ENCODE measurements at places on chromosomes 1 and 21.

GRCh38 chr1:4115191-4115900, 215.3 kb upstream of the C1orf174 start:
- no peak for DNase-seq

DNA sequence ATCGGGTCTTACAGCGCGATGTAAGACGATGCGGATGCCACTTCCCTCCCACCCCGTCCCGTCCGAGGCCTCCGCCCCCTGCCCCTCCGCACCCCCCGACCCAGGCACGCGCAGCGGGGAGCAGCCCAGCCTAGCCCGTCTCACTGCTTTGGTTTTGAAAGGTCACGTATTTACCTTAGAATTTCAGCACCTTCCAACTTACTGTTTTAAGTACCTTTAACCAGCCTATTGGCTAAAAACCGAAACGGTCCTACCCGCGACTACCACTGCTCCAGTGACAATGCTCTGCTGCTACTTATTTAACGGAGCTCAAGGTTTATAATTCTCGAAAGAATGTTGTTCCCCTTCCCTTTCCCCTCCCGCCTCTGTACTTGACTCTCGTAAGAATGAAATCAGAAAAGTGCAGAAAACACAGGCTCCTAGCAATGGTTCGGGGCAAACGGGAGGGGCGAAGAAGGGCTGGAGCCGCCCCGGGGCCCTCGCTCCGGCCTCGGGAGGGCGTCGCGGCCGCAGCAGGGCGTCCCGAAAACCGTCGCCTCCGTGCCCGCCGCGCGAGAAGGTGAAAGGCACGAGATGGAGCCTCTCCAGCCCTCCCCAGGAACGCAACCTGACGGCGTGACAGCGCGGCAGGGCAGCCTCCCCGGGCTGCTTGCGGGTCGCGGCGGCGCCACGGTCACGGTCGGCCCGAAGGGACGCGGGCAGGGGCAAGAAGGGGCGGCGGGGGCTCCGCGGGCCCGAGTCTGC, 667 bp downstream of the TMEM50B start:
- DNase-seq: peak; percentile 41

DNA sequence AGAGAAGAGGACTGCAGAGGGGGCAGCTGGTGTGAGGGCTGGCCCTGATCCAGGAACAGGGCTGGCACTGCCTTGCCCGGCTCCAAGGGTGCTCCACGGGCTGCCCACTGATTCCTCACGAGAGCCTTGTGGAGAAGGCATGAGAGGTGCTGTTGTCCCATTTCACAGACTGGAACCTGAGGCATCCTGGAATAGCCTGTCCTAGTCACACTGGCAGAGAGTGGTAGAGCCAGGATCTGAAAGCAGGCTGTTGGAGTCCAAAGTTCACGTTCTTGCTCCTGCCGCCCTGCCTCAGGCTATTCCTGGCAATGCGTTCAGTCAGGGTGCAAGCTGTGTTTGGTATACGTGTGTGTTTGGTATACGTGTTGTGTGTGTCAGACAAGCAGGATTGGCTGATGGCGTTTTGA, 1.8 kb downstream of the RER1 start:
- no peak for DNase-seq

- DNase-seq: no peak
Measured at GRCh38 chr1:70706381-70707037, 295.4 kb downstream of the CTH start.

DNA sequence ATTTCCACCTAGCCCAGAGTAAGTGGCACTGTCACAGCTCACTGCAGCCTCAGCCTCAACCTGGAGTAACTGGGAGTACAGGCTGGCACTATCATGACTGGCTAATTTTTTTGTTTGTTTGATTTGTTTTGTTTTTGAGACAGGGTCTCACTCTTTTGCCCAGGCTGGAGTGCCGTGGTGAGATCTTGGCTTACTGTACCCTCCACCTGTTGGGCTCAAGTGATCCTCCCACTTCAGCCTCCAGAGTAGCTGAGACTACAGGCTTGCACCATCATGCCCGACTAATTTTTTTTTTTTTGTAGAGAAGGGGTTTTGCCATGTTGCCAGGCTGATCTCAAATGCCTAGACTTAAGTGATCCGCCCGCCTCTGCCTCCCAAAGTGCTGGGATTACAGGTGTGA, 2.5 kb downstream of the UCK2 start:
- DNase-seq: no peak

DNA sequence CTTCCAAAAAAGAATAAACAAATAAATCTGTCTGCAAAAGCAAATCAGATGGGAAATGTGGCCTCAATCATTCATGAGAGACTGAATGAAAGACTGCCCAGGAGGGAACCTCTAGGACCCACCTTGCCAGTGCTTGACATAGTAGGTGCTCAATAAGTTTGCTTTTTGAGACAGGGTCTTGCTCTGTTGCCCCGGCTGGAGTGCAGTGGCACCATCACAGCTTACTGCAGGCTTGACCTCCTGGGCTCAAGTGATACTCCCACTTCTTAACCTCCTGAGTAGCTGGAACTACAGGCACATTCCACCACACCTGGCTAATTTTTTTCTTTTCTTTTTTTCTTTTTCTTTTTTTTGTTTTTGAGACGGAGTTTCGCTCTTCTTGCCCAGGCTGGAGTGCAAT, 40.3 kb upstream of the CCSAP start:
- no peak for DNase-seq

GRCh38 chr1:113784104-113784779, 25.0 kb upstream of the PHTF1 start:
- DNase-seq: no peak

- no peak for DNase-seq
Measured at GRCh38 chr1:184889166-184889565, 85.1 kb downstream of the NIBAN1 start.

- peak; percentile 75 for DNase-seq
Measured at GRCh38 chr1:219699870-219700269, 87.0 kb upstream of the ZC3H11B start.

DNA sequence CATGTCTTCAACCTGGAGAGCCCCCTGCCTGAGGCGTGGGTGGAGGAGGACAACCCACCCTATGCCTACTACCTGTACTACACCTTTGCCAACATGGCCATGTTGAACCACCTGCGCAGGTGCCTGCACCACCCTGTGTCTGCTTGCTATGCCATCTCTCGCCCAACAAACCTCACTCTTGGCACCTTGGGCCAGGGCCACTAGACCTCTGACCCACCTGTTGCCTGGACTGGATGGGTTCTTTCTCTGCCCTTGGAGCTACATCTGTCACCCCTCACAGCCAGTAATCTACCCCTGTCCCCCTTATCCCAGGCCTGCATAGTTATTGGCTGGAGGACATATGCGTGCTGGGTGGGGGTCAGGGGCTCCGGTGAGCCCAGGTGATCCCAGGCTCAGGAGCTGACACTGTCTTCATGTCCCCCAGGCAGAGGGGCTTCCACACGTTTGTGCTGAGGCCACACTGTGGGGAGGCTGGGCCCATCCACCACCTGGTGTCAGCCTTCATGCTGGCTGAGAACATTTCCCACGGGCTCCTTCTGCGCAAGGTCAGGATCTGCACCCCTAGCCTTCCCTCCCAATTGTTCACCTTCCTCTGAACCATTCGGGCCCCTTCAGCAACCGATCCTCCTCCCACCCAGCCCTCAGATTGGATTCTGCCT, 9.9 kb downstream of the AMPD2 start:
- DNase-seq: no peak

DNA sequence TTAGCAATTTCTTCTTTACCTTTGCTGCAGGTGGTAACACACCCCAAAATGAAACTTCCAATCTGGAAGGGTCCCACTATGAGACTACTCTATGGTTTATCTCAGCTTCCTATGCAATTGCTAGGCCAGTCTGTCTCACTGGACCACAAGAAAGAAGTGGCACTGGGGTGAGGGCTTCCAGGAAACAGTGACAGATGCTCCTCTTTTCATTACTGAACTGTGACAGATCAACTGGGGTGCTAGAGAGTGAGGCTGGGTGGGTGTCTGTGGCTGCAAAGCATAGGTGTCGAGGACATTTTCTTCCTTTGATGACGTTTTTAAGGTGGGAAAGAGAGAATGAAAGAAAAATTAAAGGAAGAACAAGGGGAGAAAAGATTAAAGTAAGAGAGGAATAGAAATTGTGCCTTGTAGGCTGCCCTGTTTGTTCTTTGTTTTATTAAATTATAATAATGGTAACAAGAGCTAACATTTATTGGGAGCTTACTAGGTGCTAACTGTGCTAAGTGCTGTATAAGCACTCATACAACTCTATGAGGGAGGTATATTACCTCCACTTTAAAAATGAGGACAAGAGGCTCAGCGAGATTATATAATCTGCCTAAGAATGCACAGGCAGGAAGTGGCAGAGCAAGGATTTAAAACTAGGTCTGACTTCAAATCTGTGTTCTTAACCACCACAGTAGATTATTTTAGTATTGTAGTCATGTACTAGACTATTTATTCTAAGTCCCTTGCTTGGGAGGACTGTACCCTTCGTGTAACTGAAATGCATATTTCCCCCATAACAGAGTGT, 27.8 kb upstream of the DMRTA2 start:
- no peak for DNase-seq

- no peak for DNase-seq
Measured at GRCh38 chr1:202786804-202787203, 21.4 kb downstream of the KDM5B start.

DNA sequence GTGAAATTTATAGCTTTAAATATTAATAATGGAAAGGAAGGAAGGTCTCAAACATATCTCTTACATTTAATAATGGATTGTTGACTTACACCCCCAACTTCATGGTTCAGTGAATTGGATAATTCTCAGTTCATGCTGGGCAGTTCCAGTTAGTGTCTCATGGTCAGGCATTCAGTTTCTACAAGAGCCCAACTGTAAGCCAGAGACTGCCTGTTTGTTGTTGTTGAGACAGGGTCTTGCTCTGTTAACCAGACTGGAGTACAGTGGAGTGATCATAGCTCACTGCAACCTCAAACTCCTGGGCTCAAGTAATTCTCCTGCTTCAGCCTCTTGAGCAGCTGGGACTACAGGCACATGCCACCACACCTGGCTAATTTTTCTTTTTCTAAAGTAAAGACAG, 5.0 kb upstream of the DMAP1 start:
- peak; percentile 31 for DNase-seq

DNA sequence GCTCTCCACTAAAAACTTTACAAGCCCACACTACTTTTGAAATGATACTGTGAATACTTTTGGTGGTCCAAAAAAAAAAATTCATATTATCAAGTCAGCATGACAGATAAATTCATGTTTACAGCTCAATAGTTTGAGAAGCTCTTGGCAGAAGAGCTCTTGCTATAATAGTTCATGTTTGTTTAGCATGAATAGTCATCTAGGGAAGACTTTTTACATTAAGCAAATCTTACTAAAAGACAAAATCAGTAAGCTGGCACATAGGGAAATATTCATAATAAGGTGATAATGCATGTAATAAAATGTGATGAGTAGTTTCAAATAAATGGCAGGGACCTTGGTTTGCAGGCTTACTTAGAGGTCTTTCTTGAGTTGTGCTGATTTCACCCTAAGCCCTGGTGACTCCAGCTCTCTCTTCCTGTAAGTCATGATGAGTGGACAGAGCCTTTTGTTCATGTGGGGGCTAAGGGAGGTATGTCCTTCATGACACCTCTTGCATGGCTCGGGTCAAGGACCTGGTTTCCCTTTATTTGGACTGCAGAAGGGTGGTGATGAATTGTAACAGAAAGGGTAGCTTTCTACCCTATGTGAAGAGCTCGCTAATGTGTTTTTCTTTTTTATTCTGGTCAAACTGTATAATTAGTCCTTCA, 166.7 kb downstream of the GABPA start:
- no peak for DNase-seq

DNA sequence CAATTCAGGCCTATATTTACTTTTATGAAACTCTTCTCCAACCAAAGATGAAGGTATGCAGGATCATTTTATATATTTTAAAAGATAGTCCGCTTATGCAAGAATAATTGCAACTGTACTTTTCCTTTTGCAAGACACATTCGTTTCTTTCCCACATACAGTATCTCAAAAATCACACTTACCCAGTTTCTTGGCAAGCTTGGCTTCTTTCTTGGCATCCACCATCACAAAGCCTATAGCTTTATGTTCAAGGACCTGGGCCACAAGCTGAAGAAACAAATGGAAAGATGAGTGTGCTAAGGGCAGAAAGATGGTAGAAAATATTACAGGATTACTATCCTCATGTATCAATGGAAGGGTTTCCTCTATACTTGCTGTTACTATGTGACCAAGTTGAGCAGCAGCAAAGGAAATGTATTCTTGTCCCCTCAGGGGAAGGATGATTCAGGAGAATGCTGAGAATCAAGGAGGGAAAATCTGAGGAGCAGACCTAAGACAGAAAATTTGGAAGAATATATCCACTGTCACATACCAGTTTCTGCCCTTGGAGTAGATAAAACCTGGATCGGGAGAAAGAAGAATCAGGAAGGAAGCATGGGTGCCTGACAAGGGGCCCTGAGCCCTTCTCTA, 23.8 kb downstream of the CASQ2 start:
- no peak for DNase-seq

GRCh38 chr1:110440877-110441276, 10.1 kb upstream of the PROK1 start:
- DNase-seq: no peak

- no peak for DNase-seq
Measured at GRCh38 chr1:30521261-30521865, 202.0 kb downstream of the MATN1 start.

- no peak for DNase-seq
Measured at GRCh38 chr1:78275906-78276685, 214.7 kb upstream of the PTGFR start.

- no peak for DNase-seq
Measured at GRCh38 chr1:36721261-36721660, 238.5 kb upstream of the CSF3R start.

GRCh38 chr1:97042551-97042950, 321.0 kb downstream of the PTBP2 start:
- no peak for DNase-seq

- no peak for DNase-seq
Measured at GRCh38 chr1:41357451-41358101, 3.7 kb upstream of the FOXO6 start.

DNA sequence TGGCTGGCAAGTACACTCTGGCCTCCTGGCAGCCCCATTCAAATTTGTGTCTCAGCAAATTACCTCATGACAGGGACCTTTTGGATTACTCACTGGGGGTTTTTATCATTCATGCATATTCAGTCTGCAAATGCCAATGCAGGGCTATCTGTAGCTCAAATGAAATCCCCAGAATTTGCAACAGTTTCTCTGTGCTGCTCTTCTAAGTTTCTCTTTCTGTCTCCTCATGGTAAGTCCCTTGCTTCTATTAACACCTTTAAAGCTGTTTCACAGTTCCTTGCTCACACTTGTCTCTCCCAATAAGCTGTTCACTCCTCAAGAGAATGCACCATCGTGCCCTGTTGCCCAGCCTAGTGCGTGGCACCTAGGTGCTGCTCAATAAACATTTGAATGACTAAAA, 3.3 kb upstream of the FAM78B start:
- no peak for DNase-seq

GRCh38 chr1:231665726-231666125, 39.1 kb downstream of the DISC1 start:
- no peak for DNase-seq

DNA sequence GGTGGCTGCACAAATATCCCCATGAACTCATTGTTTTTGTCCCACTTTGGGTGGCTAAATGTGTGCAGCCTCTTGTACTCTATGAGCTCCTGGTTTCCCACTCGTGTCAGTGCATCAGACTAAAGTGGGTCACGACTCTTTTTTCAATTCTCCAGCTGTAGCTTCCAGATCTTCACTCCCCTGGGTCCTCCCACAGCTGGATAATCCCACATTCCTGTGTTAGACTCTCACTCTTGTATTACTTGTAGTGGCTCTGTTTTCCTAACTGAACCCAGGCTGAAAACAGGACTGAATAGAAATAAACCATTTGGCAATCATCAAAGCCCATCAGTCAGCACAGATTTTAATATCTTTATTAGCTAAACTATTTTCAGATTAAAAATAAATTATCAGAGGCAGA, 60.4 kb downstream of the UBE2U start:
- no peak for DNase-seq
